GM13976 (cell line): ENCODE measurements at places on chromosomes 3 and 15.
A peak's percentile ranks its signal among the peaks of the same experiment; 100 is the strongest.

DNA sequence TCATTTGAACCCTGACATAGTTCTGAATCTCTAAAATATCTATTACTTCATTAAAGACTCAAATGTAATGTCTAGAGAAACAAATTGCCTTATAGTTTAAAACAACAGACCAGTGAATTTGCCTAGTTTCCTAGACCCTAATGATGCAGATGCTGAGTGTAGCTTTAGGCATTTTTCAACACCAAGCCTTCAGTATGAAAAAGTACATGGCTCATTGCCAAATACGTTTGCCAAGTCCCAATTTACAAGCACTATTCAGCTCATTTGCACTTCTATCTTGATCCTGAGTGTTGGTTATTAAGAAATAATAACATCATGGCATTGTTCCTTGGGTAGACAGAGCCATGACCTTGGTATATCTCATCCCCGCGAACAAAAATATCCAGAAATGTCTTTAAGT lies 46.8 kb downstream of the EOMES start:
- no peak for DNase-seq

DNA sequence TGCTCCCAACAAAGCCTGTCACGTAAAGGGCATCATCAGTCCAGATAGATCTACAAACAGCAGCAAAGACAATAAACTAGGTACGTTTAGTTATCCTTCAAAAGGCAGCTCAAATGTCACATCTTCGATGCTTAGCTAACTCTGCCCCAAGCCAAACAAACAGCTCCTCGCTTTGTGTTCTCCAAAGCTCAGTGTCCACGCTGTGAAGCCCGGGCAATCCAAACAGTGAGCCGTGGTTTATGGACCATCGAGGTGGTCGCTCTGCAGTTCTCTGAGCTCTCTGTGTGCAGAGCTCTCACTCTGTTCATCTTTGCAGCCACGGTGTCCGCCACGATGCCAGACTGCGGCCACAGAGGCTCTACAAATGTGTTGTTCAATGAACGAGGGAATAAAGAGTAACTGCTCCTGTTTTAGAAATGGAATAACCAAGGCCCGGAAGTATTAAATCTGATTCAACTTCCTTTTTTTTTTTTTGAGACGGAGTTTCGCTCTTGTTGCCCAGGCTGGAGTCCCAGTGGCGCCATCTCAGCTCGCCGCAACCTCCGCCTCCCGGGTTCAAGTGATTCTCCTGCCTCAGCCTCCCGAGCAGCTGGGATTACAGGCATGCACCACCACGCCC lies 117.2 kb upstream of the FAM174B start:
- DNase-seq = no peak

- no peak for DNase-seq
Observed at GRCh38 chr15:43274136-43274535, 7.4 kb upstream of the TGM5 start.

DNA sequence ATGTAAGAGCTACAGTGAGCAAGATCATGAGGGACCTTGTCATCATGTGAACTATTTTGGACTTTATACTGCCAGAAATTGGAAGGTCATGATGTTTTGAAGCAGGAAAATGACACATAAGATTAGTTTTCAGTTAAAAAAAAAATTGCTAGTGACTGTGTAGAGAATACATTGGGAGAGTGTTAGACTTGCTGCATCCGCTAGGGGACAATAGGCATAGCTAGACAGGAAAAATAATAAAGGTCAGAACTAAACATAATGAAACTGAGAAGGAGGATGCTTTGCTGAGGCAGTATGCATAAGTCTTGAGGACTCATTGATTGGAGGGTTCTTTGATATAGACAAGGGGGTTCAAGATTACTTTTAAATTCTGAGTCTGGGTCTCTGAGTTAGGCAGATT lies 275.8 kb upstream of the KCNH8 start:
- no peak for DNase-seq

- no peak for DNase-seq
Observed at GRCh38 chr15:81869161-81869954, 176.5 kb downstream of the MEX3B start.

GRCh38 chr15:57589281-57589680 lies 2.4 kb upstream of the MYZAP start:
- DNase-seq = no peak

GRCh38 chr15:46786590-46787285 lies 930.6 kb upstream of the SEMA6D start:
- DNase-seq = no peak

DNA sequence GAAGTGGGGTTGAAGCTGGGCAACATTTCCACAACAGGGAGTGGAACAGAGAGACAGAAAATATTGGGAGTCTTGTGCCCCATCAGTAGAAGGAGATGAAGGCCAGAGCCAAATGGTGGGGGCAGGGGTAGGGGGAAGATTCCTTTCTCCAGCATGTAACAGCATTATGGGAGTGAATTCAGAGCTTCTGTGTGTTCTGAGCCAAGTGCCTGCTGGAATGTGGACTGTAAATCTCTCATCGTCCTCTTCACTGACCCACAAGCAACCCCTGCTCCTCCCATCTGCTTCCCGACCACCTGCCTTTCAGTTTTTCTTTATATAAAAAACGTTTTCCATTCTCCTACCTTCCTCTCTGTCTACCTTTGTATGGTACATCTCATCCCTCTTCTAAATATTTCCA lies 344.2 kb upstream of the TPRG1 start:
- DNase-seq = no peak

DNA sequence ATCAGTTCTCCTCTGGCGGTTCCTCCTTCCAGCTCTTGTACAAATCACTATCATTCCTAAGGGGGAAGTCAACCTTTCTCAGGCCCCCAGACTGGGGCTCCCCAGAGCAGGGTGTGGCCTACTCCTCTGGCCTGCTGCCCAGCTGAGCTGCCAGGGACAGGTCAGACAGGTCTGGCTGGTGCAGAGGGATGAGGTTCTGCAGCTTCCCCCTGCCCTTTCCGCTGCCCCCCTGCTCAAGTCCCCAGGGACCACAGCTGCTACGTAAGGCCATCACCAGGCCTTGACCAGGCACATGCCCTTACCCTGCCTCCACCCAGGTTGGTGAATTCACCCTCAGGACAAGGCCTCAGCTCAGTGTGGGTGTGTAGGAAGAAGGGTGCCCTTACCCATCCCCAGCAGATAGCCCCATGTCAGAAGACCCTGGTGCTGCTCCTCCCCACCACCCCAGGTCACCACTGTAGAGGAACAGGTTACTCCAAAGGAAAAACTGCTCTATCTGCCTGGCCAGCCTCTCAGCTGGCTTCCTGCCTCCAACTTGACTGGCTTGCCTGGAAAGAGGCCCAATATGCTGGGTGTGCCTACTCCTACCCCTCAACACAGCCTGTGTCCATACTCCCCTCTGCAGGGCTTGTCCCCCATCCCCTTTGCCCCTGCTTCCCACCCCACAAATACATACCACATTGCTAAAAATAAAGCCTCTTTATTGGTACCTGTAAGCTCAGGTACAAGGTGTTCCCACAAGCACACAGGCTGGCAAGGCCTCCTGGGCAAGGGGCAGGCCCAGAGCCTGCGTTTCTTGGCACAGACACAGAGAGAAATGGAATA lies 12.0 kb downstream of the CSRNP1 start:
- DNase-seq = peak; percentile 24

DNA sequence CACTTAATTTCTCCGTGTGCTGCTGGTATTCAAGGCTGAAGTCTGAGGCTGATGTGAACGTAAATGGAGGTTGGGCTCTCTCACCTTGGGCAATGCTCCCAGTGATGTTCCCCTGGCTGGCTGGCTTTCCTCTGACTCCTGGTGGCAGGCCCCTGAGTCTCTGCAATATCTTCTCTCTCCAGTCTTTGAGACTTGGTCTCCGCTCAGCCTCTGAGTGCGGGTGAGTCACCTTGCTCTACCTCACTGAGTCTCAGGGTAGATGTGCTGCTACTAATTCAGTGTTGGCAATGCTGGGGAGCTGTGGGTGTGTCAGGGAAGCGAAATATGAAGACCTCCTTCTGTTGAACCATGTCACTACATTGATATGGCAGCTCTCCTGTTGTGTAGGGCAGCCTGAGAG lies 31.3 kb upstream of the TRIM59 start:
- no peak for DNase-seq

GRCh38 chr3:114376516-114377185 lies 82.8 kb downstream of the TIGIT start:
- DNase-seq = no peak

DNA sequence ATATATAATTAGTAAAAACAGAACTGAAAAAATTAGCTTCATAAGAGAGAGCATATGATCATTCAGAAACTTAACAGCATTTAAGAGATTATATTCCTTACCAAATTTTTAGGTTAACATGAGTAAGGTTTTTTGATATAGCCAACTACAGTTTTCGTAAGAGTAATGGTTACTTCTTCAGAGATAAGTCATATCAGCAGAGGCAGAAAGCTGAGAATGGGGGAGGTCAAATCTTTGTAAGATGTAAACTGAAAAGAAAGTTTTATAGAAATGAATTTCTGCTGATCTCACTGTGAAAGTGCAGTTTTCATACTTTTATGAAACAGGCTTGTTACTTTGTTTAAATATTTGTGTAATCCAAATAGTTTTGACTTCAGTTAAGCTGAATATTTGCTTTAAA lies 193.3 kb downstream of the ZBTB20 start:
- DNase-seq = no peak

GRCh38 chr15:38512901-38513300 lies 51.7 kb downstream of the RASGRP1 start:
- DNase-seq = no peak

DNA sequence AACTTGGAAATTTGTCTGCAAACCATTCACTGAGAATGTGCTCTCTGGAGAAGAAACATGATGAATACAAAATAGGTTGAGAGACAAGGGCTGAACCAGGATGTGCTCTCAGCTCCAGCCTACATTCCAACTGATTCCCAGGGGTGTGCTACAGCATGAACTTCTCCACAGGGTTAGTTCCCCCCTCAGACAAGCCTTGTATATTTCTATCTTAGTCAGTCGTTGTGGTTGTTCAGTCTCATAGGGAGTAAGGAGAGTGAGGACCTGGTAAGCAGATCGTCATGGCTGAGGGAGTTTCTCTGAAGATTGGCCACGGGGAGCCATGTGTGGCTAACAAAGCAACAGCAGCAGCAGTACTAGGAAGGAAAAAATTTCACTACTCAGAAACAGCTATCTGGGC lies 919.7 kb upstream of the CADM2 start:
- no peak for DNase-seq

DNA sequence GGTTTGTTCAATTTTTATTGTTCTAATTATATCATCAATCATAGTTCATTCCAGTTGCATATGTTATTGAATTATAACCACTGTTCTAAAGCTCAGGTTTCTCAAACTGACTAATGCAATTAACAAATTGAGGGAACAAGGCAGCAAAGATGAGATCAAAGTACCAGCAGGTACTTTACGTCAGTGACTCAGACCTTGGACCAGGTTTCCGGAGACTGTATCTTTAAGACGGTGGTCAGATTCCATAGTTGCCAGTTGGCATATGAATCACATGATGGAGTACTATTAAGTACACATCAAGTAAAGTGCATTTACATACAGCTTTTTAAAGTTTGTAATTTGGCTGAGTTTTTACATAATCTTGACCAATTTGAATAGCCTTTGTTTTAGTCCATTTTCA lies 583.6 kb upstream of the ROBO2 start:
- DNase-seq = no peak

GRCh38 chr3:4741106-4741403 lies 238.2 kb upstream of the BHLHE40 start:
- no peak for DNase-seq

DNA sequence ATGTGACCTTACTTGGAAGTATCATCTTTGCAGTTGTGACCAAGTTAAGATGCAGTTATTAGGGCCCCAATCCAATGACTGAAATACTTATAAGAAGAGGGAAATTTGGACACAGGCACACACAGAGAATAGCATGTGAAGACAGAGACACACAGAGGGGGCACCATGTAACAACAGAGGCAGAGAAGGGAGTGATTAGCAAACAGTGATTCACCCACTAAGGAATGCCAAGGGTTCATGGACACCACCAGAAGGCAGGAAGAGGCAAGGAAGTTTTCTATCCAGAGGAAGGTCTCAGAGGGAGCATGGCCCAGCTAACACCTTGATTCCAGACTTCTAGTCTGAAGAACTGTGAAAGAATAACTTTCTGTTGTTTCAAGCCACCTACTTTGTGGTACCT lies 25.0 kb downstream of the SIDT1 start:
- DNase-seq = no peak

DNA sequence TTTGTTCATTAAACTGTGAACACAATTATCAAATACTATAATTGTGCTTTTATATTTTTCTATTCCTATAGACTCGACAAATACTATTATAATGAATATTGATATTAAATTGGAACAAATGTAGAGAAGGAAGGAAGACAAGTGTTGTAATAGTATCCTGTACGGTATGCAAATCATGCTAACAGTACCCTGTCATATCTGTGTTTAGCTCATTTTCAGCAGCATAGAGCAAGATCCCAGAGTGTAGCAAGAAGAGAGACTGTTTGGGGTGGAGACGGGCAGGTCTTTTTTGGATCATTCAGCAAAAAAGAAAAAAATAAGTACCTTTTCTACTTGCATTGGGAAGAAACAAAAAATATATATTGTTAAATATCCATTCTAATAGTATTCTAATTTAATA lies 224.1 kb downstream of the TPRG1 start:
- DNase-seq = no peak

GRCh38 chr3:160968761-160969160 lies 136.4 kb downstream of the B3GALNT1 start:
- DNase-seq = no peak

- DNase-seq = no peak
Observed at GRCh38 chr3:108447096-108447847, 63.1 kb downstream of the MYH15 start.

DNA sequence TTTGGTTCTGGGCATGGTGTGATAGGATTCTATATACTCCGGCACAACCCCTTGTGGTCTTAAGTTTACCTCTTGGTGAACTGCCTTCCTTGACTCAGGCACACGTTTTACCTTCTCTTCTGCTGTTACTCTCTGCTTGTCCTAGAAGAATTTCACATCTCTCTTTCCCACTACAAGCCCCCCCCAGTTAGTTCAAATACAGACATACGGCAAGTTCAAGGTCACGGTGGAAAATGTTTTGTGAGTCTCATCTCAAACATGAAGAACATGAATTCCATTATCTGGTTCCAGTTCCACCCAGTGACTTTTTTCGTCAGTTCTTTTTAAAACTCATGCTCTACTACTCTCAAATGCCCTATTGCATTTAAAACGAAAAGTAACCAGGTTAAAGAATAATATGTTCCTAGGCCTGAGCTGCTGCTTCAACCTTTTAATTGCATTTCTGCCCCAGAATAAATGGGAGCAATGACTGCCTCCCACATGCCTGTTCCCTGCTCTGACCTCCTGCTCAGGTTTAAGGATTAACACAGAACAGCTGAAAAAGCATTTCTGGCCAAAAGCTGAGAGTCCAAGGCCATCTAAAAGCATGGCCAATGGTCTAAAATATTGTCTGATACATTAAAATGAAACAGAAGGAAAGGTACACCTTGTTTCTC lies 132.8 kb downstream of the OSBPL10 start:
- DNase-seq = no peak
